ENCODE measurements at places on chromosomes 6 and 20. TPM values are rescaled to one million over a fixed set of nuclear protein-coding genes. Genes with fewer than 3 reads are reported as not detected.

GRCh38 chr20:34085544-34086040 lies 26.5 kb downstream of the EIF2S2 start:
- DNase-seq: no peak

PACRG gene
- 0.95 TPM for total RNA-seq

NOX3 gene
- total RNA-seq: not detected

- DNase-seq: no peak
Measured at GRCh38 chr6:118724211-118724610, 72.8 kb upstream of the CEP85L start.

UBE2C gene
- total RNA-seq: not detected

- no peak for DNase-seq
Measured at GRCh38 chr6:155040901-155041650, 46.0 kb downstream of the TIAM2 start.

GRCh38 chr20:41638456-41638855 lies 20.3 kb upstream of the CHD6 start:
- DNase-seq: no peak

C4B gene
- 222 TPM for total RNA-seq

- no peak for DNase-seq
Measured at GRCh38 chr6:158999154-158999665, 792 bp downstream of the RSPH3 start.

- no peak for DNase-seq
Measured at GRCh38 chr6:147135211-147135681, 69.0 kb upstream of the STXBP5 start.

- no peak for DNase-seq
Measured at GRCh38 chr20:1277529-1278322, 11.6 kb downstream of the SNPH start.

DNA sequence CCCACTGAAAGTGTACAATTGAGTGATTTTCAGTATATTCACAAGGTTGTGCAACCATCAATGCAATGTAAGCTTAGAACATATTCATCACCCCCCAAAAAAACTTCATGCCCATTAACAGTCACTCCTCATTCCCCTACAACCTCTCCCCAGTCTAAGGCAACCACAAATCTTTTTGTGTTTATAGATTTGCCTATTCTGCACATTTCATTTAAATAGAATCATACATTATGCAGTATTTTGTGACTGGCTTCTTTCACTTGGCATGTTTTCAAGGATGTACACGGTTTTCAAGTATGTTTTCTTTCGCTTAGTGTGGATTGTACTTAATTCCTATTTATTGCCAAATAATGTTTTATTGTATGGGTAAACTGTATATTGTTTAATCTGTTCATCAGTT lies 329.3 kb upstream of the RNF24 start:
- no peak for DNase-seq

TOMM34 gene
- 9.2 TPM for total RNA-seq

Data from sigmoid colon (tissue), 7 donors.